Mesothelial cell of epicardium (in vitro differentiated cells): ENCODE measurements at places on chromosomes 5 and 9. TPM values are rescaled to one million over a fixed set of nuclear protein-coding genes. Genes with fewer than 3 reads are reported as not detected.

ORM1 gene
- not detected in 3 replicates for total RNA-seq

ROR2 gene
- 36.7 to 41.0 TPM (median 39.7 TPM) in 3 replicates for total RNA-seq

MAMDC2 gene
- total RNA-seq, result 0.49 to 0.58 TPM (median 0.52 TPM) in 3 replicates

TPPP gene
- 0.16 to 0.24 TPM (median 0.18 TPM) in 3 replicates for total RNA-seq

PTRH1 gene
- total RNA-seq, result 9.4 to 10.3 TPM (median 9.5 TPM) in 3 replicates
